ENCODE measurements at places on chromosomes 5 and 9.

GRCh38 chr5:152106571-152106970, 181.9 kb upstream of the GLRA1 start:
- no peak for DNase-seq
- peaks cover 13% of the 10 kb centered on the region for H3K27me3 ChIP-seq
- no peak overlapping the region for H3K4me3 ChIP-seq
- no peaks in the 10 kb centered on the region for H3K4me1 ChIP-seq
- H3K36me3 ChIP-seq: no peaks in the 10 kb centered on the region

GRCh38 chr9:88498880-88499279, 36.1 kb upstream of the NXNL2 start:
- H3K36me3 ChIP-seq: no peaks in the 10 kb centered on the region
- no peaks in the 10 kb centered on the region for H3K4me1 ChIP-seq

DNA sequence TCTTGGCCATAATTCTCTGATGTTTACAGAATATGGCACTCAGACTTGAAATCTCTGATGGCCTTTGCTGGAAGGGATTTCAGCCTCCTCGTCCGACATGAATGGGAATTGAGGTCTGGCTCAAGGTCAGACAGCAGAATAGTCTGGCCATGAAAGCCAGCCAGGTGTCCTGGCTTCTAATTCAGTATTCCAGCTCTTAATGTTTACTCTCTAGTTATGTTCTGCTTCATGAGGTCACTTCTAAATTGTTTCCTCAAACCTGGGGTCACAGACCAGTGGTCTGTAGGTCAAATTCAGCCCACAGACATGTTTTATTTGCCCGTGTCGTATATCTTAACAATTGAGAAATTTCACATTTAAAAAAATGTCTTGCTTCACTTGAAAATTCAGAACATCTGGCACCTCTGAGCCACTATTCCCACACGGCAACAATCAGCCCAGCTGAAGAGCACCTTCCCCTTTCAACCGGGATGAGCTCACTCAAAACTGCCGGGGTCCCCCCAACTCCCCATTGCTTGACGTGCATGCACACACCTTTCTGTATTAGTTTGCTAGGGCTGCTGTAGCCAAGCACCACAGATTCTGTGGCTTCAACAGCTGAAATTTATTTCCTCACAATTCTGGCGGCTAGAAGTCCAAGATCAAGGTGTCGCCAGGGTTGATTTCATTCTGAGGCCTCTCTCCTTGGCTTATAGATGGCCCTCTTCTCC, 243.5 kb downstream of the ENC1 start:
- H3K4me1 ChIP-seq: peaks cover 9% of the 10 kb centered on the region
- H3K27ac ChIP-seq: no peak overlapping the region
- H3K36me3 ChIP-seq: no peaks in the 10 kb centered on the region
- H3K4me3 ChIP-seq: no peak overlapping the region

DNA sequence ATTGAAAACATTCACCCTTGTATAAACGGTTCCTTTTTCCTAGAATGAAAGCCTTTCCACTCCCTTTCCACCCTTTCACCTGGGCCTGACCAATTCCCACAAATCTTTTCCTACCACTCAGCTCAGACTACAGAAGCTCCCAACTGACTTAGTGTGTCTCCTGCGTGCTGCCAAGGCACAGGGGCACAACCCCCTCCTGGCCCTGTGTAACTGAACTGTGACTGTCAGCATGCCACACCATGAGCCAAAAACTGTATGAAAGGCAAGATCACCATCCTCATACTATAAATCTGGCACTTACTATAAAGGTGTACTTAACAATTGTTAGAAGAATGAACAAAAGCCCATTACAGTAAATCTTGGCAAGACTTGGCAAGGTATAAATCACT, 11.5 kb downstream of the NOL8 start:
- H3K4me3 ChIP-seq: no peak overlapping the region
- H3K27me3 ChIP-seq: no peaks in the 10 kb centered on the region
- no peak for DNase-seq
- no peaks in the 10 kb centered on the region for H3K4me1 ChIP-seq
- H3K36me3 ChIP-seq: peaks cover 51% of the 10 kb centered on the region
- no peak overlapping the region for H3K27ac ChIP-seq

GRCh38 chr5:83492331-83492730, 20.8 kb downstream of the VCAN start:
- no peaks in the 10 kb centered on the region for H3K4me1 ChIP-seq
- no peak for DNase-seq
- peaks cover 6% of the 10 kb centered on the region for H3K36me3 ChIP-seq
- no peak overlapping the region for H3K4me3 ChIP-seq
- H3K27me3 ChIP-seq: no peaks in the 10 kb centered on the region

DNA sequence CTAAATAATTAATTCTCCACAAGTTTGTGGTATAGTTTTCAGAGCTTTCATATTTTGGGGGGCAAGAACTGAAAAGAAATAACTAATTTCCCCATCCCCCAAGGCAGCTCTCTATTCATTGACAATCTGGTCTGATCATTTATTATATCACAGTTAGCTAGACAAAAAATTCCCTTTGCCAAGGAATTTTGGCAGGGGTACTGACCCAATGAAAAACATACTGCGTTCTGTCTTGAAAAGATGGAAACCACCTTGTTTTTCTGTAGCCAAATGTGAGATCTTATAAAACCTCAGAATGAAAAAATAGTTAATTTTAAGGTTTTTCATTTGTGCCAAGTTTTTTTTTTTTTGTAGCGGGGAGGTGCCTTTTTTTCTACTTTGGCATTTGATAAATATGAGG, 1008.9 kb downstream of the EFNA5 start:
- no peaks in the 10 kb centered on the region for H3K27me3 ChIP-seq
- no peaks in the 10 kb centered on the region for H3K36me3 ChIP-seq
- no peak overlapping the region for H3K4me3 ChIP-seq
- DNase-seq: no peak
- H3K4me1 ChIP-seq: no peaks in the 10 kb centered on the region

DNA sequence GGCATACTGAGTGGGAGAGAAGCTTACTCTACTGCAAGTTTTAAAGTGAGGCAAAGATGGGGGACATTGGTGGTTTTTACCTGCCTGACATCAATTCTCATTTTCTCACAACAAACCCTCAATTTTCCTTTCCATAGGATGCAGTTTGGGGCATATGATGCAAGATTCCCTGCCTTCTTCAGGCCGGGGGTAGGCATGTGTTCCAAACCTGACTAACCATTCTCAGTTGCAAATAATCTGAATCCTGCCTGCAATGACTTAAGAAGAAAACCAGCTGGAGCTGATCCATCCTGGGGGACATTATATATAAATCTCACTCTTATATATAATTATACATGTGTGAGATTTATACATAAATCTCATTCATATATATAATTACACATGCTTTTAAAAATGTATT, 223.6 kb upstream of the EFNA5 start:
- no peaks in the 10 kb centered on the region for H3K27me3 ChIP-seq
- H3K4me1 ChIP-seq: peaks cover 8% of the 10 kb centered on the region
- no peaks in the 10 kb centered on the region for H3K36me3 ChIP-seq
- no peak for DNase-seq
- H3K27ac ChIP-seq: no peak overlapping the region

DNA sequence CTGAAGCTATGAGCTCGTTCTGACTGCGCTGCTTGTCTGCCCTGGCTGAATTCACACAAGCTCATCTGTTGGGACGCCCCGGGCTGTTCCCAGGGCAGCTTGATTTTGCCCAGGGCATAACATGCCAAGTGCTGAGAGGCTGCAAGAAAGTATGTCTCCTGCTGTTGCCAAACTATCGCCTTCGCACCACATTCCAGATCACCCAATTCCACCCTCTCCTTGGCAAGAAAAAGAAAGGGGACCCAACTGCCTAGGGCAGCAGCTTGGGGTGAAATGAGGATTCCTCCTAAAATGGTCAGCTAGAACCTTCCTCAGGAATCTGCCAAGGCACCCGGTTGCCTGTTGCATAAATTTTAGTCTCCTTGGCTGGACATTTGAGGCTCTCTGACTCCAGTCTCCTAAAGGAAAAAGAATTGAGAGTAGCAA, 21.2 kb downstream of the COL15A1 start:
- no peaks in the 10 kb centered on the region for H3K36me3 ChIP-seq
- no peaks in the 10 kb centered on the region for H3K27me3 ChIP-seq
- H3K4me3 ChIP-seq: no peak overlapping the region
- no peaks in the 10 kb centered on the region for H3K4me1 ChIP-seq

GRCh38 chr5:124504081-124504916, 242.1 kb downstream of the ZNF608 start:
- no peak overlapping the region for H3K4me3 ChIP-seq
- no peak for DNase-seq
- no peaks in the 10 kb centered on the region for H3K4me1 ChIP-seq
- no peak overlapping the region for H3K27ac ChIP-seq

- H3K4me1 ChIP-seq: peaks cover 28% of the 10 kb centered on the region
- no peaks in the 10 kb centered on the region for H3K36me3 ChIP-seq
- no peak for DNase-seq
Measured at GRCh38 chr9:127064335-127064734, 58.1 kb downstream of the ANGPTL2 start.

DNA sequence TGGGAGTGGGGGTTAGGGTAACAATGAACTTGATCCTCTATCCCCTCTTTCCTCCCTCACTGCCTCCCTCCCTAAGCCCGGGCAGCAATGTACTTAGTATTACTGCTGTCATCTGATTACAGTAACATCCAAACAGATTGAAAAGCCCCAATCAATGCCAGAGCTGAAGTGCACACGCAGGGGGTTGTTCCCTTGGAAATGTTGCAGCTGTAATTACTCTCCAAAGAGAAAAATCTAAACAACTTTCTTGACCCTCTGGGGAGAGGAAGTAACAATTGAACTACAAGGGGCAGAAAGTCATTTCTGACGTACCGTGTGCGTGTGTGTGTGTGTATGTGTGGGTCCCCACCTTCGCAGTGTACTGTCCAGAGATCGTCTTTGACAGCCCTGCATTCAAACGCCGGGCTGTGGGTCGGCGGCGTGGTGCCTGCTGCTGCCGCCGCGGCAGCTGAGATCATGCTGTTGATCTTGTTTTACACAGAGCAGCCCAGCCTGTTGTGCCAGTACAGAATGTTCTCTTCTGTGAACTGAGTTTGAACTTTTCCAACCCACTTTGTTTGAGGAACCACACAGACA, 66.0 kb upstream of the KLF9 start:
- no peaks in the 10 kb centered on the region for H3K4me1 ChIP-seq
- H3K4me3 ChIP-seq: no peak overlapping the region
- DNase-seq: no peak
- H3K27me3 ChIP-seq: no peaks in the 10 kb centered on the region
- no peak overlapping the region for H3K27ac ChIP-seq
- H3K36me3 ChIP-seq: no peaks in the 10 kb centered on the region

DNA sequence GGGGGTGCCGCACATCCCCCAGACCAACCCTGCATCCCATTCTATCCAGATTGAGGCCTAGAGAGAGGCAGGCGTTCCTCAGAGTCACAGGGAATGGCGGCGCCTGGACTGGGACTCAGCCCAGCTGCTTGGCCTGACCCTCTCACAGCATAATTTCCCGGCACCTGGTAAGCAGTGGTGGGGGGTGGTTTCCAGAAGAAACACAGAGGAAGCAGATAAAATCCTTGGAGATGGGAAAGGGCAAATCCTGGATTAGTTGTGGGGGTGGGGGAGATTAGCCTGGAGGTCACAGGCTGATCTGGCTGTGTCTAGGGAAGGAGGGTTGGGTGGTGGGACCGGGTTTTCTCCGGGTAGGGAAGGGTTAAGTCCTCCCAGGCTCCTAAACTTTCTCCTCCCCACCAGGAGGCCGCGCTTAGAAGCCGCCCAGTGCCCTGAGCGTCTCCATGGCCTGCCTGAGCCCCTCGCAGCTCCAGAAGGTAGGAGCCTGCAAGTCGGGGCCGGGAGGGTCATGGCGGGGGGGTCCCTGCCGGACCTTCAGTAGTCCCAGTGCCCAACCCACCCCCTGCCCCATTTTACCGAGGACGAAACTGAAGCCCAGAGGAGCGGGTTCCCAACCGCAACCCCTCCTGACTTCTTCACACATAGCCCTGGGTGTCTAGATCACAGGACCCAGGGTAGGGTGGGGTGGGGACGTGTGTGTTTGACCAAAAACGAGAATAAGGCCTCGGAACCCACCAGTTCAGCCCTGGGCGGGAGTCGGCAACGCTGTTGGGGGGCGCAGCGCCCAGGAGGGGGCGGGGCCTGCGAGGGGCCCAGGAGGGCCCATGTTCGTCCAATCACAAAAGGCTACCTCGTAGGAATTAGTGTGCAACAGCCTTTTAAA, 1.3 kb downstream of the PHYHD1 start:
- H3K27me3 ChIP-seq: no peaks in the 10 kb centered on the region
- H3K4me3 ChIP-seq: no peak overlapping the region
- no peak for DNase-seq
- no peak overlapping the region for H3K27ac ChIP-seq

- H3K4me3 ChIP-seq: no peak overlapping the region
- H3K36me3 ChIP-seq: no peaks in the 10 kb centered on the region
- DNase-seq: peak; percentile 61
- peaks cover 7% of the 10 kb centered on the region for H3K27me3 ChIP-seq
- H3K27ac ChIP-seq: no peak overlapping the region
Measured at GRCh38 chr9:68999393-69000105, 14.4 kb downstream of the PRKACG start.

- DNase-seq: no peak
- H3K27ac ChIP-seq: no peak overlapping the region
- H3K27me3 ChIP-seq: no peaks in the 10 kb centered on the region
- H3K36me3 ChIP-seq: no peaks in the 10 kb centered on the region
Measured at GRCh38 chr5:1783216-1783554, 16.5 kb downstream of the MRPL36 start.

DNA sequence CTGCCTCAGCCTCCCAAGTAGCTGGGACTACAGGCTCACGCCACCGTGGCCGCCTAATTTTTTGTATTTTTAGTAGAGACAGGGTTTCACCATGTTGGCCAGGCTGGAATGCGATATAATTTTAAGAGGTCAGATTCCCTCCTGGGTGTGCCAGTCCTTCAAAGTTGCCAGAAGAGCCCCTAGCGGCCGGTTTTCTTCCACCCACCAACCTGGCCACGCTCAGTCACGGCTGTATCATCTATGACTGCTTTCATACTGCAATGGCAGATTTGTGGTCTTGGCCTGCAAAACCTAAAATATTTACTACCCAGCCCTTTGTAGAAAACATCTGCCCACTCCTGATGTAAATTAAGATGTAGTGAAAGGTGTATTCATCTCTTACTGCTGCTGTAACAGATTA, 117.5 kb upstream of the BASP1 start:
- no peaks in the 10 kb centered on the region for H3K4me1 ChIP-seq
- H3K27me3 ChIP-seq: no peaks in the 10 kb centered on the region
- no peak overlapping the region for H3K27ac ChIP-seq

GRCh38 chr9:133787754-133788025, 49.5 kb upstream of the SARDH start:
- H3K4me1 ChIP-seq: no peaks in the 10 kb centered on the region
- no peaks in the 10 kb centered on the region for H3K36me3 ChIP-seq
- no peak overlapping the region for H3K27ac ChIP-seq

DNA sequence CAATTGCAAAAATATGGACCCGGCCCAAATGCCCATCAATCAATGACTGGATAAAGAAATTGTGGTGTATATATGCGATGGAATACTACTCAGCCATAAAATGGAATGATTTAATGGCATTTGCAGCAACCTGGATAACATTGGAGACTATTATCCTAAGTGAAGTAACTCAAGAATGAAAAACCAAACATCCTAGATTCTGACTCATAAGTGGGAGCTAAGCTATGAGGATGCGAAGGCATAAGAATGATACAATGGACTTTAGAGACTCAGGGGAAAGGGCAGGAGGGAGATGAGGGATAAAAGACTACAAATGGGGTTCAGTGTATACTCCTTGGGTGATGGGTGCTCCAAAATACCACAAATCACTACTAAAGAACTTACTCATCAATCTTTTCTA, 247.6 kb upstream of the FBXL7 start:
- H3K27me3 ChIP-seq: no peaks in the 10 kb centered on the region
- H3K4me3 ChIP-seq: no peak overlapping the region
- H3K27ac ChIP-seq: no peak overlapping the region
- no peaks in the 10 kb centered on the region for H3K36me3 ChIP-seq
